ENCODE measurements at places on chromosomes 6 and 20. TPM values are rescaled to one million over a fixed set of nuclear protein-coding genes. Genes with fewer than 3 reads are reported as not detected.

UBE2V1 gene
- total RNA-seq, result 111 TPM

GSTA3 gene
- total RNA-seq, result not detected

SMLR1 gene
- total RNA-seq, result not detected

CDH26 gene
- 0.54 TPM for total RNA-seq

CFAP206 gene
- total RNA-seq, result 0.53 TPM

GMEB2 gene
- total RNA-seq, result 6.7 TPM

OPRM1 gene
- not detected for total RNA-seq

RFX6 gene
- not detected for total RNA-seq

C20orf204 gene
- 0.54 TPM for total RNA-seq

RAB23 gene
- 9.9 TPM for total RNA-seq
